ENCODE measurements at places on chromosomes 11 and 22.

GRCh38 chr22:50503475-50504145, 3.9 kb downstream of the LMF2 start:
- DNase-seq, result no peak

DNA sequence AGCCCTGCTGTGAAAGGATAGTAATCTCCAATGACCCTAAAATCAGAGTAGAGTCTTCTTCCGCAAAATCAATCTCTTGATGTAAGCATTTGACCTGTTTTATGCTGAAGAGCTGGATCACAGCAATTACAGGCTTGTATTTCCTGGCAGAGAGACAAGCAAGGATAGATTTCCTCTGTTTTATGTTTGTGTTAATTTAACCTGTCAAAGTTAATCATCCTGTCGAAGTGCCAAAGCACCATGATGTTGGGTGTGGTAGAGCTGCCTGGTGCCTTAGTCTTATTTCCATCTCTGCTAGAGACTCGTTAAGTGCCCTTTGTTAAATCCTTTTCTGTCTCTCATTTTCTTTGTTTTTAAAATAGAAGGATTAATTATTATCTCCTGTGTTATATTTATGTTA, 248.1 kb downstream of the CNTN5 start:
- no peak for DNase-seq

- no peak for DNase-seq
These were observed 20.3 kb upstream of the YPEL1 start for GRCh38 chr22:21755851-21756284.

- DNase-seq, result peak; percentile 25
These were observed 60.5 kb downstream of the OSBP2 start for GRCh38 chr22:30754971-30755758.

- DNase-seq, result no peak
These were observed 13.9 kb upstream of the MYO18B start for GRCh38 chr22:25728071-25728470.

DNA sequence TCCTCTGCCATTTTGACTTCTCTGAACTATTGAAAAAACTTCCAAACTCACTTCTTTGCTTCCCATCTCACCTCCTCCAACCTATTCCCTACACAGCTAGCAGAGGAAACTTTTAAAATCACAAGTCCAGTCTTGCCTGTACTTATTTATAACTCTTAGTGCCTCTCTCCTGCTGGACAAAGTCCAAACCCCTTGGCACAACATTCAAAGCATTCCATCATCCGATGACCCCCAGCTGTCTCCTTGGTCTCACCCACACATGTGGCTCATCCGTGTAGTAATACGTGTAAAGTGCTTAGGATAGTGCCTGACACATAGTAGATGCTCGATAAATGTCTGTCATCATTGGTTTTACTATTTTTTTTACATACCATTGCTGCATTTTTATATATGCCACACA, 101.4 kb downstream of the PARVA start:
- peak; percentile 30 for DNase-seq

DNA sequence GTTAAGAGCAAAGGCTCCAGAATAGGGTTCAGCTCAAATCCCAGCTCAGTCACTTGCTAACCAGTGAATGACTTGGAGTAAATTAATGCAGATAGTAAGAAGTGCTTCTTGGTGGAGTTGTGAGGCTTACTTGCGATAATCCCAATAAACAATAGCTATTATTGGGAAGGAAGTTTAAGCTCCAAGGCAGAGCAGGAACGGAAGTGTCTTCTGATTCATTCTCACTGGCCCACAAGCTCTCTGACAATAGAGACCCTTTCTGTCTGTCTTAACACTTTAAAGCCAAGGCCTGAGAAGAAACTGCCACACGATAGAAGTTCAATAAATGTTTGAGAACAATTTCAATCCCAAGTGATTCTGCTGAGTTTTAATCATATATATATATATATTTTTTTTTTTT, 155.4 kb downstream of the DBX1 start:
- DNase-seq, result no peak

GRCh38 chr22:21025266-21025665, 7.1 kb downstream of the SLC7A4 start:
- no peak for DNase-seq

DNA sequence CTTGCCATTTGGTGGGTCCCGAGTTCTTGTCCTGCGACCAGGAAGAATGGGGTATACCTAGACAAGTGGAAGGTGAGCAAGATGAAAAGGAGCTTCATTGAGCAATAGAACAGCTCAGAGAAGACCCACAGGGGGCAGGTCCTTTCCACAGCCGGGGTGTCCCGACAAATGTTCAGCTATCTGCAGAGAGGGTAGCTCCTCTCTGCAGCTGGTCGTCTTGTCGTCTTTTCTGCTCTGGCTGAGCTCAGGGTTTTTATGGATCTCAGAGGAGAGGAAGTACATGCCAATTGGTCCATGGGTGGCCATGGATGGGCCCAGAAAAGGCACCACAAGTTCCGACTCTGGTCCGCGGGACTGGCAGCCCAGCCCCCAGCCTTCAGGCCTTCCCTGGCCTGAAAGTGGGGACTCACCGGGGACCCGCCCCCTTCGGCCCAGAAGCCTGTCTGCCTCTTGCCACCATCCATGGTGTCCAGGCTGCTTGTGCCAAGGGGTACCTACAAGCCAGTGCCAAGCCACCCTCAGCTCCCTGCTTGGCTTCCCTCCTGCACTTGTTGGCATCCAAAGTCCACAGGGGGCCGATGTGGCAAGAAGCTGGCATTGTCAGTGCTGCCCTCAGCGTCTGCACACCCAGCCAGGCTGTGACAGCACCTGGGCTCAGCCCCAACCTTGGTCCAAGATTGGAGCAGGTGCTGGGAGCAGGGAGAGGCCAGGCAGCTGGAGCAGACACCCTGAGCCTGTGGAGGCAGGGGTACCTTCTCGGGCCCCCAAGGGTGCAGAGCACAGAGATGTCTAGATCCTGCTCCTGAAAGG, 438.9 kb downstream of the TBC1D22A start:
- no peak for DNase-seq

GRCh38 chr22:22099194-22099486, 116.6 kb upstream of the TOP3B start:
- no peak for DNase-seq

DNA sequence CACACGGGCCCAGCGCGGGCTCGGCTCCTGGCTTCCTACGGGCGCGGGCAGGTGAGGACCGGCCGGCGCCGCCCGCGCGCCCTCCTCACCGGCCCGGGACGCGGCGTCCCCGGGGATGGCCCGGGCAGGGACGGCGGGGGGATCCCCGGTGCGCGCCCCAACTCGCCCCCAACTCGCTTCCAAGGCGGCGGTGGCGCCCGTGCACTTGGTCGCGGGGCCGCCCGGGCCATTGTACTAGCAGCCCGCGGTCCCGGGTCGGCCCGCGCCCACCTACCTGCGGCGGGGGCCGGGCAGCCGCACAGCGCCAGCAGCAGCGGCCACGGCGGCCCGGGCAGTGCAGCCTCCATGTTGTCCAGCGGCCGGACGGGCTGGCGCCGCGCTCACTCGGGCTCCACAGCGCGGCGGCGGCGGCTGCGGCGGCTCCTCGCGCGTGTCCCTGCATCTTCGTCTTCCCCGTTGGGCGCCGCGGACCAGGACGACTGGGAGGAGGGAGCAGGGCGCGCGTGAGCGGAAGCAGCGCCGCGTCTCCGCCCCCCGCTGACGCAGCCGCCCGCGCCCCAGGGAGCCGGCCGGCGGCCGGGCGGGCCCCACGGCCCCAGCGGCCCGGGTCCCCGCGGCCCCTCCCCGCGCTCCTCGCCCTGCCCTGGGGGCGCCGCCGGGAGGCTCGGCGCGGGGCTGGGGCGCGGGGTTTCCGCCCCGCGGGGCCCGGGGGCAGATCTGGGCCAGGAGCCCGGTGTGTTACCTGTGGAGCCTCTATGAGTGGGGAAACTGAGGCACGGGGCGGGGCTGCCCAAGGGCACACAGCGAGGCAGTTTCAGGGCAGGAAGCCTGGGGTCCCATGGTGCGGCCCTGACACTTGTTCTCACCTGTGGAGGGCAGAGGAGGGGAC, 159.3 kb upstream of the GRK3 start:
- DNase-seq, result no peak

DNA sequence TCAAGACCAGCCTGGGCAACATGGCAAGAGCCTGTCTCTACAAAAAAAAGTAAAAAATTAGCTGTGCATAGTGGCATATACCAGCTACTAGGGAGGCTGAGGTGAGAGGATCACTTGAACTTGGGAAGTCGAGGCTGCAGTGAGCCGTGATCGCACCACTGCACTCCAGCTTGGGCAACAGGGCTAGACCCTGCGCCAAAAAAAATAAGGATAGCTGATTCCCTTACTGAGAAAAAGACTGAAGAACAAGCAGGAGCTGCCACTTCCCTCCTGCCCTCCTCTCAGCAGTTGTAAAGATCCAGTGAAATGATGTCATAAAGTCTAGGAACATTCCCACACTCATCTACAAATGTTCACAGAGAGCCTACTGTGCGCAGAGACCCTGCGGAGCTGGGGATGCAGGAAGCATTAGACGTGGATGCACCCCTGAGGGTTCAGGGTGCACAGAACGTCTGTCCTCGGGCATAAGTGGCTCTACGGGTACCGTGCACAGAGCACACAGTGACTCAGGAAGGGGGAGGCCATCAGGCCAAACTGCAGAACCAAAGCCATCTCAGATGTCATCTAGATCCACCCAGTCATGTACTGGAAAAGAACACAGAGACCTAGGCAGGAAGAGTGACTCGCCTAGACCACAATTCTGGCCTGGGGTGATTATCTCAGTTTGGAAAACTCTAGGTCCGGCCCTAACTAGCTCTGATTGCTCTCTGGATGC, 11.7 kb downstream of the SEC14L2 start:
- no peak for DNase-seq

- no peak for DNase-seq
These were observed 6.9 kb downstream of the TRIM6 start for GRCh38 chr11:5603326-5603725.

DNA sequence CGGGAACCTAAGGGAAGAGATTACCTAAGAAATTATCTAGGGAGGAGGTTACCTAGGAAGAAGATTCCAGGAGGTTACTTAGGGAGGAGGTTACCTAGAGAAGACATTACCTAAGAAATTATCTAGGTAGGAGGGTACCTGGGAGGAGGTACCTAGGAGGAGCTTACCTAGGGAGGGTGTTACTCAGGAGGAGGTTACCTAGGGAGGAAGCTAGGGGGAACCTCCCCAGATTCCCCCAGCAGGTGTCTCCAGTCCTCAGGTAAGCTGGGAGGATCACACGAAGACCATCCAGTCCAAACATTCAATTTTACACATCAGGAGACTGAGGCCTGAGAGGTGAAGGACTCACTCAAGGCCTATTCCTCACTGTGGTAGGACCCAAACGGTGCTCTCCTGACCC, 482.8 kb downstream of the TBC1D22A start:
- DNase-seq, result no peak

DNA sequence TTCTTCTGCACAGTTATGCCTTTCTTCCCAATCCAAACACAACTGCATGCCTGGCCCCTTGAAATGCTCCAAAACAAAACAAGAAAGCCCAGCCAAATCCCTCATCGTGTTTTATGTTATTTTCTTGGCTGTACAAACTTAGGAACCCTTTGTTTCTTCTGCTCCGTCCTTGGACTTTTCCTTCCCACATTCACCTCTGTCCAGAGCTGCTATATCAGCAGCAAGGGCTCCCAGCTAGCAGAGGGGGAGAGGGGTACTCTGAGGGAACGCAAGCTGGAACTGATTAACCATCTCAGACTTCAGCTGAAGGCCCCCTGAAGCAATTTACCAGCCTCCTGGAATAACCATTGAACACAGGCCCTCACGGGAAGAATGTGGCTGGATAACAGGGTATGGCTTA, 214.7 kb downstream of the TENM4 start:
- DNase-seq, result no peak

All from keratinocyte (primary cell).